ENCODE measurements at places on chromosomes 6 and 20.
A peak's percentile ranks its signal among the peaks of the same experiment; 100 is the strongest.

DNA sequence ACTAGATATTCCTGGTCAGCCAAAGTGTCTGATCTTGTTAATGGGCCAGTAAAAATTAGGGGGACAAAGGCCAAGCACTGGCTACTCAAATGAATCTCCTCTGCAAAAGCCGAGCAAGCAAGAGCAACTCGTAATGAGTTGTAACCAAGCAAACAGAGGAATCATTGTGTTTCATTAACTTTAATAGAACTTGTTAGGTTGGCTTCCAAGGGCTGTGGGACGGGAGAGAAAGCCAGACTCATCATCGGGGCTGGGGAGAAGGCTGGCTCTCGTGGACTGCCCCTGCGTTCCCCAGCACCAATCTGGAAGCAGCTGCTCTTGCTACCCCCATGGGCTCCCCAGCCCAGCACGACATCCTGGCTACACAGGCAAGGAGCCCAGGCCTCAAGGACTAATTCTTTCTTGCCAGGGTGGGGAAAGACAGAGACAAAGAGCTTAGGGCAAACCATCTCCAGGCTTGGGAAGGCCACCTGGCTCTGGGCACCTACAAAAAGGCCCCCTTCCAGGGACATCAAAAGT lies 10.5 kb upstream of the SCUBE3 start:
- no peak for DNase-seq

- DNase-seq, result no peak
Observed at GRCh38 chr6:26045065-26045927, 41.9 kb upstream of the HFE start.

DNA sequence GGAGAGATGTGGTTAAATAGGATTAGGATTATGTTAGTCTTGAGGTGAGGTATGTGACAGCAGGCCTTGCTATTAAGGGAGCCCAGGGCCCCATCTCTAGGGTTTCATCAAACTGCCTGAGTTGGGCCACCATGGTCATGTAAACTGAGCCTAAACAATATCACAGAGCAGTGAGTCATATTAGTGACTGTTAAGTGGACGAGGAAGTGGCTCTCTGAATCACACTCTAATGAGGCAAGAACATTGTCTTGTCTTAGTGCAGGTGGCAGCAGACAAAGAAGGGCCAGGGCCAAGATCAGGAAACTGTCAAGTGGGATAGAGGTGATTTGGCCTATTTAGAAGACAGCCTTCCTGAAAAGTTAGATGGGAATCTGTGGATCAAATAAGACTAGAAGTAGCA lies 23.1 kb downstream of the ENPP3 start:
- no peak for DNase-seq

DNA sequence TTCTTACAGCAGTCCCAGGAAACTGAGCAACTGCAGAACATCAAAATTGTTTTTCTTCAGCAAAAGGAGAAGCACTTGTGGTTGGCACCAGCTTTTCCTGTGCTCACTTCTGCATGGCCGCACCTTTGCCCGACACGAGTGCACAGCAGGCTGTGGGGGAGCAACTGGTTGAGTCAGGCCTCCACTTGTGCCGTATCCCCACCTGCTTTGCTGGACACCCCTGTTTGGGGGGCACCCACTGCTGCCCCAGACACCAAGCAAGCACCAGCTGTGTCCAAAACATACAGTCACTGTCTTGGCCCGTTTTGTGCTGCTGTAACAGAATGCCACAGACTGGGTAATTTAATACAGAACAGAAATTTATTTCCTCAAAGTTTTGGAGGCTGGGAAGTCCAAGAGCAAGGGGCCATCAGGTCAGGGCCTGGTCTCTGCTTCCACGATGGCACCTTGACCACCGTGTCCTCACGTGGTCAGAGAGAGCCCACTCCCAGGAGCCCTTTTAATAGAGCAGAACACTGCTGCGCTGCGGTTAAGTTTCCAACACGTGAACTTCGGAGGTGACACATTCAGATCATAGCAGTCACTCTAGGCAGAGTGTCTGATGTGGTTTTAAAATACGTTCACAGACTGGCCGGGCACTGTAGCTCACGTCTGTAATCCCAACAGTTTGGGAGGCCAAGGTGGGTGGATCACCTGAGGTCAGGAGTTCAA lies 8.7 kb upstream of the GMEB2 start:
- no peak for DNase-seq

GRCh38 chr6:152267967-152268845 lies 369.0 kb downstream of the SYNE1 start:
- peak; percentile 74 for DNase-seq

DNA sequence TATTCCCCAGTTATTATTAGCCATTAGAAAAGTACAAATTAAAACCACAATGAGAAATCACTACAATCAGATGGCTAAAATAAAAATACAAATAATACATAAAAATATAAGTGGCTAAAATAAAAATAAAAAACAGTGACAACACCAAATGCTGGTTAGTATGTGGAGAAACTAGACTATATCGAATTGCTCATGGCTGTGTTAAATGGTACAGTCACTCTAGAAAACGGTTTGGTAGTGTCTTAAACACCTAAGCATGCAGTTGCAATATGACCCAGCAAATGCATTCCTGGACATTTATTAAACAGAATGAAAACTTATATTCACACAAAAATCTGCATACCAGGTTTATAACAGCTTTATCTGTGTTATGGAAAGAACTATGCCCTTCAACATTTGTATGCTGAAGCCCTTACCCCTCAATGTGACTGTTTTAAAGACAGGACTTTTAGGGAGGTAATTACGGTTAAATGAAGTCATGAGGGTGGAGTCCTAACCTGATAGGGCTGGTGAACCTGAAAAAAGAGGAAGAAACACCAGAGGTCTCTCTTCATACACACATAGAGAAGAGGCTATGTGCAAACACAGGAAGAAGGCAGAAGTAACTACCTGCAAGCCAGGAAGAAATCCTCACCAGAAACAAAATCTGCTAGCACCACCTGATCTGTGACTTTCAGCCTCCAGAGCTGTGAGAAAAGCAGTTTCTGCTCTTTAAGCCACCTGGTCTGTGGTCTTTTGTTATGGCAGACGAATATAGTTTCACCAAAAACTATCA lies 84.9 kb downstream of the ASCC3 start:
- DNase-seq, result peak; percentile 12

DNA sequence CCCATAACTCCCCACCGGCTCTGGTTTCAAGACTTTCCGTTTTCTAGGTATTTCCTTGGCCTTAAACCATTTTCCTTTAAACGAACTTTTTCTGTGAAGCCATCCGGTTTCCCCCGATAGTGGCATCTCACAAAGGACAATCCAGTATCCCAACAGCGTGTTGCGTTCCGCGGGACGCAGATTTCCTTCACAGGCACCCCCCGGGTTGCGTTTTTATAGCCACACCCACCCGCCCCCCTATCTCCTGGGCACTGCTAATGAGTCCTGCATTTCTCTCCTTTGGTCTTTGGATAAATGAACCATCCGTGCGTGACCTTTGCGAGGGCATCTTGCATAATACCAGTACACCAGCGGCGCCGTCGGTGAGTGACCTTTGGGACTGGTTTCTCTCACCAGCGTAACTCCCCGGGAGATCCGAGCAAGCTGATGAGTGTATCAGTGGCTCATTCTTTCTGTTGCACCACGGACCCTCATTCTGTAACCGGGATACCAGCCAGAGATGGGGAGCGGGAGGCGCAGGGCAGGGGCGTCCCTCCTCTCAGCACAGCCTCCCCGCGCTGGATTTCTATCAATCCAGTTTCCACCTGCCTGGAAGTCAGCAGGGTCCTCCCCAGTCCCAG lies 586 bp upstream of the NQO2 start:
- DNase-seq, result peak; percentile 39

DNA sequence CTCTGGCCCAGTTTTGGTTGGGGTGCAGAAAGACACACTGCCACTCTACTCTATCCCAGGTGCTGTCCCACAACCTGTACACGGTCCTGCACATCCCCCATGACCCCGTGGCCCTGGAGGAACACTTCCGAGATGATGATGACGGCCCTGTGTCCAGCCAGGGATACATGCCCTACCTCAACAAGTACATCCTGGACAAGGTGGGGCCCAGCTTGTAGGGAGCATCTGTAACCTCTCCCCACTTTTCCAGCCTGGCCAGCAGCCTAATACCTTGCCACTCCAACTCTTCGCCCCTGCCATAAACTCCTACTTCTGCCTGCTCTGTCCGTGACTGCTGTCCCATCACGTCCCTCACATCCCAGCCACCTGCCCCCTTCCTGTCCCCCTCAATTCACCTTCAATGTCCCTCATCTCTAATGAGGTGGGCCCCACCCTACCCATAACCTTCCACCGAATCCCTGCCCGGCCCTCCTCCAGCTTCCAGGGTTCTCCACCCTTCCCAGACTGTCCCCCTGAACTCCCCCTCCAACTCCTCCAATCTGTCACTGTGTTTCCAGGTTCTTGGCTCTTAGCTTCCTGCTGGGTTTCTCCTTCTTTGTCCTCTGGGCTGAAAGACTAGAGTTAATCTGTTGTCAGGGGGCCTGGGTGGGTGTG lies 12.1 kb downstream of the DEF6 start:
- no peak for DNase-seq

GRCh38 chr6:14790976-14791375 lies 454.9 kb upstream of the JARID2 start:
- no peak for DNase-seq

GRCh38 chr20:46342451-46343347 lies 34.4 kb upstream of the CDH22 start:
- no peak for DNase-seq

GRCh38 chr6:152312434-152312833 lies 324.7 kb downstream of the SYNE1 start:
- DNase-seq, result no peak

DNA sequence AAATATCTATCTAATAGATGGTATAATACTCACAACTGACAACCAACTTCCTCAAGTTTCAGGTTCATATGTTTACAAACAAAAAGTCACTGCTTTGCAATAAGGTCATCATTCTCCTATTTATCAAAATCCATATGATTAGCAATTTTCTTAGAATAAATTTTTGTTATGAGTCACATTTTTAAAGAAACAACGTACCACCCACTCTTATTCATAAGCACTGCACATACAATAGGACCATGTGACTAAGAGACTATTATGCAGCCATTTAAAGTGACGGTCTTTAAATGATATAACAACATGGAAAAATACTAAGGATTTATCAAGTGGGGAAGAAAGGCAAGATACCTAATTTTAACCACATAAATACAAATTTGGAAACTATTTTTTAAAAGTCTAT lies 40.0 kb downstream of the REPS1 start:
- no peak for DNase-seq

GRCh38 chr6:155708100-155708499 lies 252.5 kb upstream of the NOX3 start:
- no peak for DNase-seq

DNA sequence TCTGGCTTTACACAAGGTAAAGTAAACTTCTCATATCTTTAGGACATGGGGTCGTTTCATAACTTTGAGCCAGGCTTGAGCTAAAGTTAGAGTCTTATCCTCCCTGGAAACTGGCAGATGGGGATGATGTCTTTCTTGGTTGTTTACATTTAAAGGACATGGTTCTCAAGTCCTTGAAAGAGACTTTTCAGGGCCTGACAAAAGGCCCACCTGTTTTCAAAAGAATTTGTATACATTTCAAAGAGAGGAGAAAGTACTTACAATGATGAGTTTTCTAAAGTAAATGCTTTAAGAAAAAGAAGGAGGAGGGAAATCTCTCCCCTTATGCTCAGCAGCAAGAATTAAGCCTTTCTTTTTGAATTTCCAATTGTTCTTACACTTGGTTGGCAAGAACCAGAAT lies 45.7 kb upstream of the TINAG start:
- peak; percentile 72 for DNase-seq

GRCh38 chr20:23320317-23320716 lies 30.3 kb upstream of the NXT1 start:
- peak; percentile 47 for DNase-seq

DNA sequence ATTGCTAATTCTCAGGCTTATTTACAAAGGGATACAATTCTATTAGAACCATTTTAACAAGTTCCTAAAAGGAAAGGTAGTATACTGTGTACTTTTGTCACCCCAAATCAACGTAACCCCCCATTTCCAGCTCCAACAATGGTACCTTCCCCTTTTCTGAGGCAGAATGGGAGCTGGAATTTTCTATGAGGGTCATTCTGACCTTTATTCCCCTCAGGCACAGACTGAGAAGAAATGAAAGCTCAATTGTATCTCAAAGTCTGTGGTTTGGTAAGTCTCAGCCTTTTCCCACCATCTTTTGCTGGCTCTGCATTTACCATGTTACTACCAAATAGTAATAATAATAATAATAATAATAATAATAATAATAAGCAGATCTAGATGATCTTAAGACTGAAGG lies 571.0 kb downstream of the RNF144B start:
- DNase-seq, result no peak

DNA sequence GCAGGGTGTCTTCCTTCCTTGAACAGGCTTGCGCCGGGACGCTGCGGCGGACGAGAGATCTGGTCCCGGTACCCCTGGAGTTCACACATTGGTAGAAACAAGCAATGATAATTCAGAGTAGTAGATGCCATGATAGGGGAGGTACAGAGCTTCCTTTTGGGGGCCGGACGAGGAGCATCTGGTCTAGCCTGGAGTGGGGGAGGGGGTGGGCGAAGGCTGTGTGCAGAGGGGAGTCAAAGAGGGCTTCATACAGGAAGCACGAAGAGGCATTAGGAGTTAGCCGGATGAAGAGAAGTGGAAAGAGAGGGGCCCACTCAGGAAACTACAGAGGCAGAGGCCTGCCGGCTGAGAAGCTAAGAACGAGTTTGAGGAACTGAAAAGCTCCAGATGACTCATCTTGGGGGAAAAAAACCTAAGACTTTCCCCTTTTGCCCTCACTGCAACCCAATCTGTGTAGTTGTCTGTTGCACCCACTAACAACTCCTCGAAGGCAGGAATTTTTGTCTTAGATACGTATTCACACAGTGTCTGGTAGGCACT lies 611 bp downstream of the CNPY3 start:
- DNase-seq, result no peak

- peak; percentile 55 for DNase-seq
Observed at GRCh38 chr6:138987080-138987642, 892 bp downstream of the REPS1 start.

DNA sequence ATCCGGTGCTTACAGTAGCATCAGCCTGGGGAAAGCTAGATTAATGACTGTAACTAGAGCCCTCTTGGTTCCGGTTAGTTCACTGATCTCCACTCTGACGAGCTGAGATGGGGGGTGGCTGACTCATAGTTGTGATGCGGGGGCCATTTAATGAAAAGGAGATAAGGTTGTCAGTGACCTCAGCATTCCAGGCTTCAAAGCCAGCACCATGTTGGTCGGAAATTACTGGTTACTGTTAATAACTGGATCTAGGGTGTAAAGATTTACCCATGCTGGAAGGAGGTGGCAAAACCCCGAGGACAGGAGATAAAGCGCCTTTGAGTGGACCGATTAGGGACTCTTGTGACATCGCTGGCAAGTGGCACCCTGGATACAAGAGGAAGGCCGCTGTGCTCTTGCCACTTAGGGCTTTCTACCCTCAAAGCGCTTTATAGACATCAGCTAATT lies 21.1 kb downstream of the FOXC1 start:
- DNase-seq, result no peak

Measured in GM23338 (cell line).